SK-MEL-5 (cell line): ENCODE measurements at places on chromosomes 3 and 15. TPM values are rescaled to one million over a fixed set of nuclear protein-coding genes. Genes with fewer than 3 reads are reported as not detected.

CLDN11 gene
- total RNA-seq, result not detected in 2 replicates

GOLGA6L7 gene
- not detected in 2 replicates for total RNA-seq

CHDH gene
- 0.03 TPM in 1 of 2 replicates, not detected in the other for total RNA-seq

COL6A6 gene
- 0.11 TPM in 1 of 2 replicates, not detected in the other for total RNA-seq

TGM4 gene
- total RNA-seq, result not detected in 2 replicates

PCSK6 gene
- 11.1 and 11.5 TPM in 2 replicates for total RNA-seq

PCOLCE2 gene
- total RNA-seq, result 57.2 and 60.6 TPM in 2 replicates

DUOX1 gene
- total RNA-seq, result not detected in 2 replicates
